ENCODE measurements at places on chromosomes 5 and 9.

- no peak for DNase-seq
These were observed 20.2 kb downstream of the OBP2B start for GRCh38 chr9:133188843-133189180.

DNA sequence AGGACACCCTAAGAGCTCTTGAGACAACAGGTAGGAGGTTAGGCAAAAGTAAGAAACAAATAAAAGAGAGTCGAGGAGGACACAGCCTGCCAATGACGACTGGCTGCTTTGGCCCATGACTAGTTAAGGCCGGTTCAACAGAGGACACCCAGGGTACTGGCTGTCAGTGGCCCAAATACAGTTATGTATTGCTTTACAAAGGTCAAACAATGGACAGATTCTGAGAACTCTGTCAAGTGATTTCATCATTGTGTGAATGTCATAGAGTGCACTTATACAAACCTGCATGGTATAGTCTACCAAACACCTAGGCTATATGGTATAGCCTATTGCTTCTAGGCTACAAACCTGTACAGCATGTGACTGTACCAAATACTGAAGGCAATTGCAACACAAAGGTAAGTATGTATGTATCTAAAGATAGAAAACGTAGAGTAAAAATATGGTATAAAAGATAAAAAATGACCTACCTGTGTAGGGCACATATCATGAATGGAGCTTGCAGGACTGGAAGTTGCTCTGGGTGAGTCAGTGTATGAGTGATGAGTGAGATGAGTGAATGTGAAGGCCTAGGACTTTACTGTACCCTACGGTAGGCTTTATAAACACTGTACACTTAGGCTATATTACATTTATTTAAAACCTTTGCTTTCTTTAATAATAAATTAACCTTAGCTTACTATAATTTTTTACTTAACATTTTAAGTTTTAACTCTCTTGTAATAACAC is 6.5 kb upstream of the FAM81B start:
- DNase-seq, result peak; percentile 29

DNA sequence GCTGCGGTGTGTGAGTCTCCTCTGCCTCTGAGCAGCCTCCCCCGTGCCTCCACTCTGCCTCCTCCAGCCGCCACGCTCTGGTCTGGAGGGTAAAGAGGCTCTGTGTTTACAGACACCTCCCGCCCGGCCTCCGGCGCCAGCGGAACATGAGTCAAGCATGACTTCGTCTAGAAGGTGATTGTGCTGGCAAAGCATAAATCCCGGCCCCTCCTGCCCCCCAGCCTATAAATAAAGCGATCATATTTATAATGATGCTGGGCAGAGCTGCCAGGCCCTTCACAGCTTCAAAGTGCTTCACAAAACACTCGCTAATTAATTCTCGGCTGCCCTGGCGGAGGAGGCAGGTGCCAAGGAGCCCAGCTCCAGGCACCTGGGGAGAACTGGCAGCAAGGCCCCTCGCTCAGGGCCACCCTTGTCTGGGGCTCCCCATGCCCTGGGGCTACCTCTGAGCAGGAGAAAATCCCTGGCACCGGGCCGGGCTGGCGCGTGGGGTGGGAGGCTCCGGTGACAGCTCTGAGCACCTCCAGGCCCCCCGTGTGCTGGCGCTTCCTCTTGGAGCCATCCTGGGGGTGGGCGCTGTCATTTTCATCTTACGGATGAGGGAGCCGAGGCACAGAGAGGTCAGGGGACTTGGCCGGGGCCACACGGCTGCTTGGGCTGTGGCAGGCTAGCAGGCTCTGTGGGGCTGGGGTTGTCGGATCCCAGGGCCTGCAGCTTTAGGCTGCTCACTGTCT is 87.8 kb downstream of the RXRA start:
- DNase-seq, result peak; percentile 48

GRCh38 chr9:6552498-6553121 is 92.9 kb downstream of the GLDC start:
- no peak for DNase-seq

Data from RKO (cell line).